ENCODE measurements at places on chromosomes 6 and 20. TPM values are rescaled to one million over a fixed set of nuclear protein-coding genes. Genes with fewer than 3 reads are reported as not detected.

FOXQ1 gene
- 10.8 TPM for total RNA-seq

GSTA3 gene
- total RNA-seq = not detected

GABRR1 gene
- total RNA-seq = not detected

C20orf173 gene
- total RNA-seq = not detected

OTOR gene
- 0.16 TPM for total RNA-seq

DYNLT1 gene
- total RNA-seq = 64.8 TPM

ULBP3 gene
- 3.4 TPM for total RNA-seq

PBOV1 gene
- total RNA-seq = not detected

SEMG1 gene
- total RNA-seq = not detected

ALDH8A1 gene
- total RNA-seq = 1.1 TPM

ADGRF5 gene
- 41.3 TPM for total RNA-seq

TMX4 gene
- 41.1 TPM for total RNA-seq

MAK gene
- total RNA-seq = 0.05 TPM

CAPN11 gene
- 0.53 TPM for total RNA-seq

DNPH1 gene
- total RNA-seq = 18.2 TPM

NKAIN2 gene
- total RNA-seq = 1.7 TPM

MUC21 gene
- total RNA-seq = not detected

GMPR gene
- total RNA-seq = 4.5 TPM

SNAP91 gene
- 5.2 TPM for total RNA-seq

OXT gene
- total RNA-seq = not detected

COL10A1 gene
- total RNA-seq = 0.79 TPM

DCDC2 gene
- total RNA-seq = 4.3 TPM

IPCEF1 gene
- total RNA-seq = 3.0 TPM

PRL gene
- total RNA-seq = not detected

ULBP2 gene
- total RNA-seq = 0.26 TPM

IMPG1 gene
- 0.21 TPM for total RNA-seq

OR2H2 gene
- not detected for total RNA-seq

CLDN20 gene
- not detected for total RNA-seq

TMEM244 gene
- total RNA-seq = not detected

CTCFL gene
- not detected for total RNA-seq

SOBP gene
- 27.7 TPM for total RNA-seq

DNAH8 gene
- 1.5 TPM for total RNA-seq

KIAA0408 gene
- 40.8 TPM for total RNA-seq

SAMD10 gene
- total RNA-seq = 1.8 TPM

C20orf202 gene
- 0.21 TPM for total RNA-seq

THBS2 gene
- total RNA-seq = 140 TPM

ULBP1 gene
- 0.16 TPM for total RNA-seq

PEX7 gene
- total RNA-seq = 8.6 TPM

Data from urinary bladder (tissue), 4 donors.